ENCODE measurements at places on chromosomes 7 and 10.

GRCh38 chr10:74837743-74838142 is 11.3 kb downstream of the KAT6B start:
- no peak for DNase-seq

- DNase-seq: no peak
These were observed 2.8 kb downstream of the COPS6 start for GRCh38 chr7:100091411-100092181.

DNA sequence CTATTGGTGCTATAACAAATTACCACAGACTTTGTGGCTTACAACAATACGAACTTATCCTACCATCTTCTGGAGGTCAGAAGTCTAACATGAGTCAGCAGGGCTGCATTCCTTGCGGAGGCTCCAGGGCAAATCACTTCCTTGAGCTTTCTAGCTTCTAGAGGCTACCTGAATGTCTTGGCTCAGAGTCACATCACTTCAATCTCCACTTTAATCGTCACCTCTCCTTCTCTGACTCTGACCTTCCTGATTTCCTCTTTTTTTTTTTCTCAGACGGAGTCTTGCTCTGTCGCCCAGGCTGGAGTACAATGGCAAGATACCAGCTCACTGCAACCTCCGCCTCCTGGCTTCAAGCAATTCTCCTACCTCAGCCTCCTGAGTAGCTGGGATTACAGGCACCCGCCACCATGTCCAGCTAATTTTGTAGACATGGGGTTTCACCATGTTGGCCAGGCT is 44.6 kb upstream of the ANAPC16 start:
- no peak for DNase-seq

DNA sequence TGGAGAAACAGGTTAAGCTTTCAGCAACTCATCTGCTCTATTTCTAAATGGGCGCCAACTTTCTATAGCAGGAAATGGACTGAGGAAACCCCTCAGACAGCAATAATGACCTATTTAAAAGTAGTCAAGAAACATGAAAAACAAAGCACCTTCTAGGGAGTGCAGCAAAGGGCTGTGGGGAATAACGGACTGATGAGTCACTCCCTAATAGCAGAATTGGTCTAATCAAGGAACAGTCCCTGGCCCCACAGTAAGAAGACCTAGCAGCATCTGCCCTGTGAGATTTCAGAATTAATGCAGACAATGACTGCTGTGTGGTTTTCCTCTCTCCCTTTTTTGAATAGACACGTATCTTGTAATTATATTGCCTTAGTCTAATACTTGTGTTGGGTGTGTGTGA is 602.9 kb downstream of the IPMK start:
- no peak for DNase-seq

DNA sequence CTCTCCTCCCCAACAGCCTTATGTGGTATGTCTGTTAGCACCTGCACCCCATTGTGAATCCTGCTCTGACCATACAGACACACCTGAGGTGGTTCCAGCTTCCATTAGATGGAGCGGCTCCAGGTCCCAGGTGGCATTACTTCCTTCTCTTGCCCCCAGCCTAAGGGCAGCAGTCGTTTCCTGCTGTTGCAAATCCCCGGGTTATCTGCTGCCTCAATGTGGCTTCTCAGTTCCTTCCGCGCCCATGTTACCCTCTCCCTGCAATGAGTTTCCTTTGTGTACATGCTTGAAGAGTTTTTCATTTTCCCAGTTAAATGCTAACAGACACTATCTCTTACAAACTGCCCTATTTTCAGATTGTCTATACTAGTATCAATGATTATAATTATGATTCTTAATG is 62.8 kb upstream of the PRKCQ start:
- DNase-seq: no peak

GRCh38 chr7:42502022-42502421 is 265.0 kb upstream of the GLI3 start:
- DNase-seq: no peak

DNA sequence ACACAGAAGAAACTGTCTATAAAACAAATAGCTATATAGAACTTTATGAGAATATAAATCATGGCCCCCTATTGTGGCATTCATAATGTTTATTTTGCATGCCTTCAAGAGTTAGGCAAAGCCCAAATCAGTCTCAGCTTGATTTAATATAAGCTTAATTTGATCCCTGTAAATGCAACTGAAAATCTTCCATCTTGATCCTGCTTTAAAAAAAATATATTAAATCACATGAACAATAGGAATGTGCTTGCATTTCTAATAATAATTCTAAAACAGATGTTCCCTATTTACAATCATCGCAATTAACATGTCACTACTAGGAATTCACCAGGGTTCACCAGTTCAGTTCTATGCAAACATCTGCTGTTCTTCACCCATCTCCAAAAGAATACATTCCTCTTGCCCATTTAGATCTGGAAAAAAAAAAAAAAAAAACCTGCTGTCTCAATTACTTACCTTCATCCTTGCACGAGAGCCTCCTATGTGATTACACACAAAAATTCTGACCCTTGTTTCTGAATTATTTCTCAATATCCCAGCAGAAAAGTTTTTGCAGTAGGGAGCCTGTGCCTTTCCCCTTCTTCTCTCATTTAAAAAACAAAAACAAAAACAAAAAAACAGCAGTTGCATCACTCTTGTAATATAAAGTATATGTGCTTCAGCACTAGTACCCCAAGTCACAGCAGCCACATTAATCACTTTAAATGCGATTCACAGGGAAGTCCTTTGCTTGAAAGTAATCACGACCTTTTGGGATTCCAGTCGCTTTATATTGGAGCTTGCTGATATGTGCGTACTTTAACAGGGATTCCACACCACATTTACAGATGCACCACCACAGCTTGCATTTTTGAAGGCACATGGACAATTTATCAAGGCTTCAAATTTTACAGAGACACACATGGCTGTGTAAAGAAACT is 194.8 kb upstream of the KMT2E start:
- no peak for DNase-seq

DNA sequence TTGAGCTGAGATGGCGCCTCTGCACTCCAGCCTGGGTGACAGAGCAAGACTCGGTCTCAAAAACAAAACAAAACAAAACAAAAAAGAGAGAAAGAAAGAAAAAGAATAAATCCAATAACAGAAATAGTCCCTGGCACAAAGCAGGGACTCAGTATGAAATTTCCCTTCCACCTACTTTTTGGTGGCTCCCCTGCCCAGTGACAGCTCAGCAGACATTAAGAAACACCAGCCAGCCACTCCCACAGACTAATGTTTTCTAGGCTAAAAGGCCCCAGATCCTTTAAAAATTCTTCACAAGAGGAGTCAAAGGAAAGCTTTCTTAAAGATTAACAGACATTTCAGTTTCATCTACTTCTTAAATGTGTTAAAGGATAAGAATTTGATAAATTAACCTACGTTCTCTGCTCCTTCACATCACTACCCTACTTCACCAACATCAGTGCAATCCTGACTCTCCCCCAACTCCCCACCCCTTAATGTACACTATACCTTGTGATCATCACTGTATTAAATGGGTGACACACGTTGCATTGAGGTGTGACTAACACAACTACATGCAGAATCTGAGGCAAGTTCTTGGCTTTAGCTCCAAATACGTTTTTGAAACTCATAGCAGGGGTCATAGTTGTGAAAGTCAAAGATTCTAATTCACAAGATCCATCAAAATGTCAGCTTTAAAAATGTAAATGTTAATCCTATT is 114.5 kb upstream of the CAV2 start:
- no peak for DNase-seq

- no peak for DNase-seq
These were observed 50.2 kb upstream of the CALN1 start for GRCh38 chr7:72462311-72462710.

GRCh38 chr10:109996225-109996624 is 11.6 kb upstream of the ADD3 start:
- no peak for DNase-seq

DNA sequence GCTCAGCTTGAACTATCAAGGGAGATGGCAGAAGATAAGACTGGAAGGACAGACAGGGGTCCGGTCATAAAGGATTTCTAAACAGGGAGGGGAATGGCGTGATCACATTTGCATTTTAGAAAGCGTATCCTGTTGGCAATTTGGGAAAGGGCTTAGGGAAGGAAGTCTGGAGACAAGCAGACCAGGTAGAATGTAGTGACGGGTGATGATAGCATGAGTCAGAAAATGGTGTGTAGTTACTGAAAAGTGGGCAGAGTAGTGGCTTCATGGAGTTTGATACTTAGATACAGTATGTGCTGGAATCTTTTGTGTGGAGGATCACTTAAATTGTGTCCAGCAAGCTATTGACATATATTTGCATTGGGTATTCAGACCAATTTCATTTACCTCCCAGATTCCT is 61.2 kb downstream of the LRGUK start:
- no peak for DNase-seq

DNA sequence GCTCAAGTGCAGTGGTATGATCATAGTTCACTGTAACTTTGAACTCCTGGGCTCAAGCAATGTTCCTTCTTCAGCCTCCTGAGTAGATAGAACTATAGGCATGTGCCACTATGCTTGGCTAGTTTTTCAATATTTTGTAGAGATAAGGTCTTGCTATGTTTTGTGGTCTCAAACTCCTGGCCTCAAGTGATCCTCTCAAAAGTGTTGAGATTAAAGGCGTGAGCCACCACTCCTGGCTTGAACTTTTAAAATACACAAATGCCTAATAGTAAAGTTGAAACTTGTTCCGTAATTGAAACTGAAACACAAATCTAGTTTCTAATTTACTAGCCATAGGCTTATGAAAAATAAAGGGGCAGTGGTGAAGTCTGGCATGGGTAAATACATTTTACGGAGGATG is 65.7 kb downstream of the AP3M1 start:
- DNase-seq: no peak

GRCh38 chr10:45106236-45106856 is 105.6 kb downstream of the ZNF22 start:
- DNase-seq: no peak

DNA sequence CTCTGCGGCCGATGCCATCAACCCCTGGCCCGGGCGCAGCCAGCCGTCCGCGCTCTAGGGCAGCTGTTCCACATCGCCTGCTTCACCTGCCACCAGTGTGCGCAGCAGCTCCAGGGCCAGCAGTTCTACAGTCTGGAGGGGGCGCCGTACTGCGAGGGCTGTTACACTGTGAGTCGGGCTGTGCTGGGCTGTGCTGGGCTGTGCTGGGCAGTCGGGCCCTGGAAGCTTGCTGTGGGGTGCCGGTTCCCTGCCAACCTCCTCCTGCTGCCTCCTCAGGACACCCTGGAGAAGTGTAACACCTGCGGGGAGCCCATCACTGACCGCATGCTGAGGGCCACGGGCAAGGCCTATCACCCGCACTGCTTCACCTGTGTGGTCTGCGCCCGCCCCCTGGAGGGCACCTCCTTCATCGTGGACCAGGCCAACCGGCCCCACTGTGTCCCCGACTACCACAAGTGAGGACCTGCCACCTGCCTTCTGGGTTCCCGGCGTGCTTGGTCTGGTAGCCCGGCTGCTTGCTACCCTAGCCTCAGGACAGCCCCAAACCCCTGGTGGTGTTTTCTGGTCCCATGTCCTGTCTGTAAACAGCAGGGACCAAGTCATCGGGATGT is 7.5 kb downstream of the ZYX start:
- no peak for DNase-seq

- no peak for DNase-seq
These were observed 103.9 kb downstream of the GATA3 start for GRCh38 chr10:8158193-8159071.

DNA sequence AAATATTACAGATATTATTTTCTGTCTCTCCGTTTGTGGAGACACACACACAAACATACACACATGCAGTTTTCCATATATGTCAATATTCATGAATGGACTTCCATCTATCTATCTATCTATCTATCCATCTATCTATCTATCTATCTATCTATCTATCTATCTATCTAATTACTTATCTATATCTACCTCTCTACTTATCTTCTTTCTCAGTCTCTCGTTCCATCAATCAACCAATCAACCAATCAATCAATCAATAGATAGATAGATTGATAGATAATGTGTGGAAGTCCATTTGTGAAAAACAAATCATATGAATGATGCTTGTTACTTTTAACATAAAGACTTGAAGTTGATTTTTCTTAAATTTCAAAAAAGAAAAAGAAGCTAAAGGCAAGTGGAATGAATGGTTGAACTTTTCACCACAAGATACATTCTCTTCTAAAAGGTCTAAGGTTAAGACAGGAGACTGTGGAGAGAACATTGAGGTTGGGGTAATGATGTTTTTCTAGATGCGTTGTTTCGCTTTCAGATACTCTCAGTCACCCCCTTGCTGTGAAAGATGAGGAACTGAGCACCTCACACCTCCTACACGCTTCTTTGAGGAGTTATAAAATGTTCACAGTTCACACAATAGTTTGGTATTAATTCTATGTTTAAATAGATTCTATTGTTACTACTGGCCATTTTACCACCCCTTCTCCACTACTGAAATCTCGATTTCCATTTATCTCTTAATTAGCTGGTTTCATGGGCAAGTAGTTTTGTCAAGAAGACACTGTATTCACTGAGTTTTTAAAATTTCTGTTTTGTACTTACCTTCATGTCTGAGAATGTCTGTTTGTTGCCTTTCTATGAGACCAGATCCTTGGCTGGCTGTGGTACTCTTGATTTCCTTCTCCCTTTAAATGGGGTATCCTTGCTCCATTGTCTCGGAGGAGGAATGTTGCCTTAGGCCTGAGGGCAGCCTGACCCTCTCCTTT is 114.1 kb downstream of the EMX2 start:
- no peak for DNase-seq

DNA sequence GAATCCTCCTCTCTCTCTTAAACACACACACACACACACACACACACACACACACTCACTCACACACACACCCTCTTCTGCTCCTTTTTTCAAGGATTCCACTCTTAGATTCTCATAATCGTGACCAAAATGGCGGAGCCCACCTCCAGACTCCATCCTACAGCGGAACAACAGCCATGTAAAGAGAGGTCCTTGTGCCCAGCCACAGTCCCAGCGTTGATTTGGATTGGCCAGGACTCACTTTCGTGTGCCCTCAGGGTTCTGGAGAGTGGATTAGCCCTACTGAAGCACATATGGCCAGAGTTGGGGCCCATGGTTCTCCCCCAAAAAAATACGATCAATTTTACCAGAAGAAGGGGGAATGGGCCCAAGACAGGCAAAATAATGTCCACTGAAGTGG is 90.2 kb upstream of the SMNDC1 start:
- no peak for DNase-seq

DNA sequence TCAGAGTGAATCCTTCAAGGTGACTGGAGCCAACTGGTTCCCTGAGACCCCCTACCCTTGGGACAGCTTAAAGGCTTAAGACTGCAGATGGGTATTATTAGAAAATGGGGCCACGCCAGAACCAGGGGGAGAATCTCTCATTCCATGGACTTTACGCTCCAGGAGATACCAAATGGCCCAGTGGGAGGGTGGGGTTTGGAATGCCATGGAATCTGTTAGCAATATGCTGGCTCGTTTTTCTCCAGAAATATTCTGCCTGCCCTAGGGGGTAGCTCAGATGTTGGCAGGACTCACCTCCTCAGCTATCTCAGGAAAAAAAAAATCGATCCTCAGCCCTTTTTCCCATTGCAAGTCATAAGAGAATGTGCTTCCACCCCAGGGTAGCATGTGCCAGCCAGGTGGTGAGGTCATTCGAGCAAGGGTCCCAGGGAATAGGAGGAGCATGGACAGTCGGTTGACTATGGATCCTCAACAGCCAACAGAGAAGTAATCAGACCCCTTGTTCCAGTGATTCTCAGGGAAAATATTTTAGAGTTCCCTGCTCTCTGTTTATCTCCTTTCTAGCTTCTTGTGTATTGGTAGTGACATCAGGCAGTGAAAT is 22.9 kb downstream of the SVIL start:
- DNase-seq: no peak

GRCh38 chr7:132680590-132680989 is 104.3 kb upstream of the PLXNA4 start:
- no peak for DNase-seq
